Glutamatergic neuron (in vitro differentiated cells): ENCODE measurements at places on chromosomes 3 and 15. TPM values are rescaled to one million over a fixed set of nuclear protein-coding genes. Genes with fewer than 3 reads are reported as not detected.

Gene VILL
- total RNA-seq = 3.2 TPM

Gene ADCY5
- total RNA-seq = 2.1 TPM

Gene PLSCR2
- total RNA-seq = not detected

Gene ROBO2
- total RNA-seq = 330 TPM

Gene SHF
- total RNA-seq = 309 TPM

Gene HDGFL3
- total RNA-seq = 130 TPM

Gene KLHDC8B
- 36.3 TPM for total RNA-seq

Gene KNG1
- not detected for total RNA-seq

Gene CALML4
- 4.1 TPM for total RNA-seq

Gene BCL2A1
- not detected for total RNA-seq

Gene ATP8B4
- not detected for total RNA-seq

Gene SHC4
- 4.4 TPM for total RNA-seq

Gene PLA2G4D
- not detected for total RNA-seq

Gene BNC1
- total RNA-seq = 1.1 TPM

Gene CRTAP
- 43.2 TPM for total RNA-seq

Gene NPHP3
- total RNA-seq = 8.4 TPM

Gene CD200R1
- not detected for total RNA-seq
